ENCODE measurements at places on chromosomes 2 and 18.
A peak's percentile ranks its signal among the peaks of the same experiment; 100 is the strongest.

DNA sequence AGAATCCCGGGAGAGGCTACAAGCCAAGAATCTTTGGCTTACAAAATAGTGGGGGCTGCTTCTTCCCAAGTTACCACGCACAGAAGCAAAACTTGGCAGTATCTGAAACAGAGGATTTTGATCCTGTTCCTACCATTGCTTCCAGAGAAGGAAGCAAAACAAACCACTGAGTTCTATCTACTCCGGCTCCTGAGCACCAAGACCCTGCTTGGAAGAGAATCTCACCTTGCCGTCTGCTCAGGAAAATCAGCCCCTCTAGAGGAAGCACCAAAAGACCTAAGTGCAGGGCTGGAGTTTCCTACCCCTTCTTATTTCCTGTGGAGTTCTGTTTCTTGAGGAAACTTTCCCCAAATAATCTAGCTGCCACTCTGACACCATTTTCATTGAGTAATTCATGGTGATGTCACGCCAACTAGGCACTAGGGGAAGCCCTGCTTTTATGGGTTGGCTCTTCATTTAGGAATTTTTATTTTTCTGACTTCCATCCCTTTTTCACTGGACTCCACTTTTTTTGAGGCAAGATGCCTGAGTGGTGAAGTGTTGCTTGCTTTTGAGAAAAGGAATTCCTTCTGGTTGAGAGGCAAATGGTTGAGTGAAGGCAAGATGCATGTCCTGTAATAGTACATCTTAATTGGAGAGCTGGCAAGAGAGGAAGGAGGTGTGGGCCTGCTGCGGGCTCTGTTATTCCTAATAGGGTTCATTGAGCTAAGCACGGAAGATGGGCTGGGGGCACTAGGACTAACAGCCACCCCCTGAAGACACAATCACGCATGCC is 36.8 kb upstream of the EML4 start:
- no peak for DNase-seq

- no peak for DNase-seq
Measured at GRCh38 chr18:76953156-76953555, 130.8 kb downstream of the ZNF236 start.

- DNase-seq: no peak
Measured at GRCh38 chr2:217004656-217005055, 144.8 kb upstream of the TNP1 start.

- no peak for DNase-seq
Measured at GRCh38 chr2:106782681-106783080, 103.3 kb downstream of the ST6GAL2 start.

DNA sequence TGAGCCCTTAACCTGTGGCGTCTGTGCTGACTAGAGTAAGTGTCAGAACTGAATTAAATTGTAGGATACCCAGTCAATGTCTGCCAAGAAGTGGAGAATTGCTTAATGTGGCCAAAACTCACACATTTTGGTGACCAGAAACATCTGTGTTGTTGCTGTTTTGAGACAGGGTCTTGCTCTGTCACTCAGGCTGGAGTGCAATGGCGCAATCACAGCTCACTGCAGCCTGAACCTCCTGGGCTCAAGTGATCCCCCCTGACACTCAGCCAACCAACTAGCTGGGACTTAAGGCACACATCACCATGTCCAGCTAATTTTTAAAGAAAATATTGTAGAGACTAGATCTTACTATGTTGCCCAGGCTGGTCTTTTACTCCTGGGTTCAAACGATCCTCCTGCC is 34.4 kb upstream of the RTN4 start:
- no peak for DNase-seq

DNA sequence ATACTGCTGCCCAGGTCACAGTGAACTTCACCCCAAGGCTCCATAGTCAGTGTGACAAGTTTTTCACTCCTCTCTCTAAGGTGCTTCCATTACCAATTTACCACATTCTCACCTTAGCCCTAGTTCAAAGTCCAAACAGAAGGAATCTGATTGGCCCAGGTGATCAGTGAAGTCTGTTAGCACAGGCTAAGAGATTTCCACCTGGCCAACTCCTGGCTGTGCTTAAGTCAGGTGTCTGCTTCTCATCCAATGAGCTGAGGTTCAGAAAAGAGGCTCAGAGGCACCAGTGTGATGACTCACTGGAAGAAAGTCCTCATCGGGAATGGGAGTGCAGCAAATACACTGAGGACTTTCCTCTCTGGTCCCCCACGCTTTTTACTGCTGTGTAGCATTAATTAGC is 164.4 kb upstream of the MGAT5 start:
- DNase-seq: no peak

- no peak for DNase-seq
Measured at GRCh38 chr2:240329778-240330177, 105.7 kb upstream of the GPC1 start.

DNA sequence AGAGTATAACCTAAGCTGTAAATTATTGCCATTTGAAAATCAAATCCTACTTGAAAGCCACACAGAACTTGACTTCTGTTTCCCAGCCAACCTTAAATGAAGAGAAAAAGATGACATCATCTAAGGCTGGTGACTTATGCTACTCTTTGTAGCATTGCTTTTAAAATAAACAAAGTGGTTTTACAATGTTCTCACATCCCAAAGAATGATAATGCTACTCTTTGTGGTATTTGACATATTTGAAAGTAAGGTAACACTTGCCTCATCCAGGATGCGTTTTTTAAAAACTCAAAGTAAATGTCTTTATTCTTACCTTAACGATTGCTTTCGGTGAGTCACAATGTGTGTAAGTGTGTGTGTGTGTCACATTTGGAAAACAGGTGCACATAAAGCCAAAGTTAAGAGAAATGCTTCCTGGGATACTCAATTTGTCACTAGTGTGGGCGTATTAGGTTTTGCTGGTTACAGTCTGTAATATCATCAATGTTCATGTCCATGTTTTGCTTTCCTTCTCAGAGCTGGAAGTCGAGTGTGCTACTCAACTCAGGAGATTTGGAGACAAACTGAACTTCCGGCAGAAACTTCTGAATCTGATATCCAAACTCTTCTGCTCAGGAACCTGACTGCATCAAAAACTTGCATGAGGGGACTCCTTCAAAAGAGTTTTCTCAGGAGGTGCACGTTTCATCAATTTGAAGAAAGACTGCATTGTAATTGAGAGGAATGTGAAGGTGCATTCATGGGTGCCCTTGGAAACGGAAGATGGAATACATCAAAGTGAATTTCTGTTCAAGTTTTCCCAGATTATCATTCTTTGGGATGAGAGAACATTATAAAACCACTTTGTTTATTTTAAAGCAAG is 2.6 kb downstream of the PMAIP1 start:
- DNase-seq: no peak

DNA sequence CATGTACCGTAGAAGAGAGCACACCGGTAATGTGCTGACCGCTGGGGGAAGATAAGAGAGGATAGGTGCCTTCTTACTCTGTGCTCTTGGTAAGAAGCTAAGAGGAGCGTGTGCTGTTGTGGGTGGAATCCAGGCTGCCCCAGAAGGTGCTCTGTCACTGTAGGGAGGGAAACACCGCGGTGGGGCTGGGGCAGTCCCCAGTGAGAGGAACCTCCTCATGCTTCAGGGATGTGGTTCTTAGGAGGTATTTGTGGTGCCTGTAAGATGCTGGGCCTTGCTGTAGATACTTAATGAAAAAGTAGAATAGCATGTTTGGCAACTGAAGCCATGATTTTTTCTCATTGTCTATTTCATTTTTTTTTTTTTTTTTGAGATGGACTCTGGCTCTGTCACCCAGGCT is 1.1 kb downstream of the COLEC11 start:
- peak; percentile 45 for DNase-seq

- peak; percentile 0 for DNase-seq
Measured at GRCh38 chr2:5915881-5916310, 223.7 kb downstream of the SOX11 start.

DNA sequence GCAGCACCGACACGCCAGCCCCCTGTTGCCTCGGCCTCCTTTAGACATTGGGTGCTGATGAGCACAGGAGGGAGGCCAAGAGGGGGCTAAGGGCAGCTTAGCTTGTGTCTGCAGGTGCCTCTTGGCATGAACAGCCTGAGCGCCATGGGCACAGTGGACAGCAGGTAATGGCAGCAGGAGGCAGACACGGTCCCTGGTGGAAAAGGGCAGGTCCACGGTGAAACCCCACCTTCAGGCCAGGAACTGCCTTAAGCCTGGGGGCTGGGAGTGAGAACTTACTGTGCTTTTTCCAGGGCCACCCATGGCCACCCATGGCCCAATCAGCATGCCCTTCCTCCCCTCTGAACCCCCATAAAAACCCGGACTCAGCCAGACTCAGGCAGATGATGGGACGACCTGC is 633.4 kb upstream of the TMEFF2 start:
- no peak for DNase-seq

- no peak for DNase-seq
Measured at GRCh38 chr18:62288665-62289008, 36.5 kb upstream of the TNFRSF11A start.

DNA sequence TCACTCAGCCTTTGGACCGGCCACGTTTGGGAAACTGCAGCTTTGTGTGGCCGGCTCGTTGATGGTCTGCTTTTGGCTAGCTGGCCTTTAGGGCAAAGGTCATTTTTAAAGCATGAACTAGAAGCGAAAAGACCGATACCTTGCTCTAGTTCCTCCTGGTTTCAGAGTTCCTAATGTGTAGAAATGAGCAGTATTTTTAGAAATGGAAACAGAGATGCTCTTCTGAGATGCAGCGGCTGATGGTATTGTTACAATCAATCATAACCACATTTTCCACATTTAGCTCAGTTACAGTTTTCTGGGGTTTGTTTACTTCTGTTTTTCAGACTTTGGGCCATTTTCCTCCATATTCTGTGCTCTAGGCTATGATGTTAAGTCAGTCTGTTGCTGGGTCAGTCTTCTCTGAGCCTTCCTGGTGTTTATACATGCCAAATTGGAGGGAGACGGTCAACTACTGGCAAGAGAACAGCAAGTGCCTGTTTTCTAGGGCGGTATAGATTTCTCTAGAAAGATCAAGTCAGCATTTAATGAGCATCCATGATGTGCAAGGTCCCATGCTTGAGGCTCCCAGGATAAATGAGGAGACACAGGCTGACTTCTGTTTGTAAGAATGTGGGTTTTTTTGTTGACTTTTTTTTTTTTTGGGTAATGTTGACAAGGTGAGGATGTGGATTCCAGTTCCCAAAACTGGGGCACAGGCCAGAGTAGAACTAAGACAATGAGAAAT is 28.0 kb downstream of the RNF144A start:
- DNase-seq: no peak

- DNase-seq: no peak
Measured at GRCh38 chr2:230158468-230158867, 61.3 kb downstream of the SP110 start.

GRCh38 chr18:37304012-37304680 is 261.5 kb downstream of the CELF4 start:
- DNase-seq: no peak

DNA sequence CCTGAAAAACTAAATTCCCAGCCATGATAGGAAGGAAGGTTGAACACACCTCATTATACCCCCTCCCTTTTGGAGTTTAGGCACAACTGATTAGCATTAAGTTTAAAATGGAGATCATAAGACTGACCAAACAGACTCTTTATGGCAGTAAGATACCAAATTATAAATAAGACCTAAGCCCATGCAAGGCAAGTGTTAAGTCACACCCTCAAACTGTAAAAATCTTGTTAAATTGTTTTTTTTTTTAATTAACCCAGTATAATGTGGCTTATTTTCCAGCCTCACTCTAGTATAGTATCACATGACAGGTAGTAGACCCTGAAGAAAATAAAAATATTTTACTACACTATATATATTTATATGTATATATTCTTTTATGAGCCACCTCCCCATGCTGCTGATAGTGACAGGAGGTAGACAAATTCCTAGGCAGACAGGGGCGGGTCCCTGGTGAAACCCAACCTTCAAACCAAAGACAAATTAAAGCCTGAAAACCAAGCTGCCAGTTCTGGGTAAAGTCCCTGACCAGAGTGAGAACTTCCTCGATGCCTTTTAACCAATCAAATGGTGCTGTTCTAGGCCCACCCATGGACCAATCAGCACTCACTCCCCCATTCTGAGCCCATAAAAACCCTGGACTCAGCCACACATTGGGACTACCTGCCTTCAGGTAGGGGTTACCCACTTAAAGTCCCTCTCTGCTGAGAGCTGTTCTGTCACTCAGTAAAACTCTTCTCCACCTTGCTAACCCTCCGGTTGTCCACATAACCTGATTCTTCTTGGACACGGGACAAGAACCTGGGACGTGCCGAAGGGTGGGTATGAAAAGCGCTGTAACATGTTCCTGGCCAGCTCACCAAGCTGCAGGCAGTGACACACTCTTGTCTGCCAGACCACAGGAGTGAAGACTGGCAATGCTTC is 123.9 kb upstream of the B3GNT2 start:
- DNase-seq: no peak

GRCh38 chr2:31950946-31951562 is 59.8 kb downstream of the MEMO1 start:
- DNase-seq: no peak

GRCh38 chr2:40625849-40626248 is 174.0 kb upstream of the SLC8A1 start:
- DNase-seq: no peak

GRCh38 chr2:52340171-52340570 is 1308.2 kb upstream of the NRXN1 start:
- DNase-seq: no peak

DNA sequence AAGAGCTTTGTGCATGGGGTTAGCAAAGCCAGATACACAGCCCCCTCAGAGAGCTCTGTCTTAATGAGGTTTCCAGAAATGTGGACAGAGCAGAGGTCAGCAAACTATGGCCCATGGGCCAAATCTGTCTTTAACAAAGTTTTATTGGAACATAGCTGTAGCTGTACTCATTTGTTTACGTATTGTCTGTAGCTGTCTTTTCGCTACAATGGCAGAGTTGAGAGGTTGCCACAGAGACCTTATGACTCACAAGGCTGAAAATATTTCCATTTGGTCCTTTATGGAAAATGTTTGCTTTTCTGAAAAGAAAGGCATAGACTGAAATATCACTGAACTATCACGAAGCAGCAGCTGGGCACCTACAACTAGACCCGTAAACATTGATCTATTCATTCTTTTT is 841.8 kb downstream of the SLC4A3 start:
- DNase-seq: no peak

GRCh38 chr2:191417746-191418145 is 172.5 kb downstream of the MYO1B start:
- DNase-seq: no peak

- DNase-seq: no peak
Measured at GRCh38 chr2:70890469-70891065, 45.1 kb upstream of the ATP6V1B1 start.

GRCh38 chr2:219576505-219577388 is 4.6 kb downstream of the INHA start:
- no peak for DNase-seq

DNA sequence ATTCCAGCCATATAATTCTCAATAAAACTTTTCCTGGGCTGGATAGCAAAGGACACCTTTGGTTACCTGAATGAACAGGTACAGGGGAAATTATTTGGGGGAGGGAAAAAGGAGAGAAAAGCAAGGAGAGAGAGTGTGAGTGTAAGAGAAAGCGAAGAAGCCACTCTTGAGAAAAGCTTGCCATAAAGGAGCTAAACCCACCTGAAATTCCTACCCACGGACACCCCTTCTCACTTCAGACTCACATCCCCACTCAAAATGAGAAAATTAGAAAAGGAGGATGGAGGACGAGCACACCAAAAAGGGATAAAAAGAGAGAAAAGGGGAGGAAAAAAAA is 354 bp downstream of the ZEB2 start:
- no peak for DNase-seq

GRCh38 chr2:148238561-148238960 is 217.7 kb downstream of the MBD5 start:
- no peak for DNase-seq

- no peak for DNase-seq
Measured at GRCh38 chr2:190716176-190716807, 67.4 kb downstream of the NAB1 start.

All from activated T-cell treated with anti-CD3 and anti-CD28 coated beads for 48 hours (primary cell).